Stimulated activated CD8-positive, alpha-beta memory T cell treated with anti-CD3 and anti-CD28 coated beads, Interleukin-4, amount 100 ng/mL, for 1 hour (primary cell): ENCODE measurements at places on chromosomes 5 and 9.

DNA sequence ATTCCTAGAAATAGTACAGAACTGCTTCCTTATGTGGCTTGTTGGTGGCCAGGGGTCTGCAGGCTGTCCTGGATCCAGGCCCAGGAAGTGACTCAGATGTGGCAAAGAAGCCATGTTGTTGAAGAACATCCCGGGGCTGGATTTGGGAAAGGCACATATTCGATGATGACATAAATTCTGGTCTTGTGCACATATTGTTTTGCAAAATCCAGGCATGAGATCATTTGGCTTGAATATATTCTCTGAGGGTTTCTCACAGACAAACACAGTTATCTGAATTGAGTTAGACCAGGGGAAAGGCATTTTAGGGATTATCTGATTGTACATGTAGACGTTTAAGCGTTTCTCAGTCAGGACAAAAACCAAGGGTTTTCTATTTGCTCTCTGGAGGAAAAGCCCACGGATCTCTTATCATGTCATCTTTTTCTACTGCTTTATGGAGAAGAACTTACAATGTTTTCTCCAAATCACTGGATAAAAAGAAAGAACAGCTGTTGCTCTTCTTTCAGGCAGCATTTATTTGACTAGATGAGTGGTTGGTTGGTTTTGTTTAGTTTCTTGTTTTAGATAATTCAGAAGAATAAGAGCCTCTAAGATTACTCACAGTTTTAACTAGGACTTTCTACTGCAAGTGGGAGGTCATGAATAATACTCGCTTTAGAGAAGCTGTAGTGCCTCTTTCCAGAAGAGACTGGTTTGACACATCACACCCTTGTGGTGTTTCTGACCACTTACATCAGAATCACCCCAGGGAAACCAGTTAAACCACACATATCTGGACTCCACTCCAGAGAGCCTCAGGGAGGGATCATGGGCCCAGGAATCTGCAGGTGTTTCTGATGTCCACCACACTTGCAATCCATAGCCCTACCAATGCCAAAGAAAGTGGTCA, 29.5 kb upstream of the LHFPL2 start:
- DNase-seq = no peak

DNA sequence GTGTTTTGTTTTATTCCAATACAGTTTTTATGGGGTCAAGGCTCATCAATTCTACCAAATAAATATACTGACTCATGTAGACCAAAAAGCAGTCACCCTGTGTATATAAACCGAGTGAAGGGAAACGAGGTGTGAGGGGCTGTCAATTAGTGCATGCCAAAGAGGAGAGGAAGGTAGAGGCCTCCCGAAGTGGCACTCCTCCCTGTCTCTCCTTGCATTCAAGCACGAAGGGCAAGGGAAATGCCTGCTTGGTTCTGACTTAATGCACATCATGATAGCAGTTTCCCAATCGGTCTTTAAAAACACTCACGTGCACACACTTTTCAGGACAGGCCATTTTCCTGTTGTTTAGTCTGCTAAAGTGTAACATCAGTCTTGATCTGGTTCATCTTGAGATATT, 125.6 kb upstream of the SLCO6A1 start:
- DNase-seq = no peak

DNA sequence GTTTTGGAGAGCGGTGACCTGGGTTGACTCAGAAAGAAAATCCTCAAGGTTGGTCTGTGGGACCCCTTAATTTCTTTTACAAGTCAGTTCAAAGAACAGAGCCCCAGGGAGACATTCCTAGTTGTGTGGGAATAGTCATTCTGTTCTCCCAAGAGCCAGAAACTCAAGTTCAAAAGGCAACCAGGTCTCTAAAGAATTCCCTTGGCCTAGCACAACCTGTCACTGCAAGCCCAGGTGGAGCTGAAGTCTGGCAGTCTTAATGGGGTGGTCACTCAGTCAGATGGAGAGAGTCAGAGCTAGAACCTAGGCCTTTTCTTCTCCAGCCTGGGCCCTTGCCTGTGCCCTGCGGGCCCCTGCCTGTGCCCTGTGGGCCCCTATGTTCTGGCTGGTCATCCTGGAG, 37.5 kb upstream of the CDKN2AIPNL start:
- DNase-seq = no peak

- DNase-seq = no peak
Observed at GRCh38 chr9:35203528-35203927, 41.7 kb downstream of the UNC13B start.

- DNase-seq = no peak
Observed at GRCh38 chr9:123776708-123777537, 153.0 kb downstream of the DENND1A start.

GRCh38 chr9:81562231-81563019, 126.9 kb downstream of the TLE1 start:
- DNase-seq = no peak

DNA sequence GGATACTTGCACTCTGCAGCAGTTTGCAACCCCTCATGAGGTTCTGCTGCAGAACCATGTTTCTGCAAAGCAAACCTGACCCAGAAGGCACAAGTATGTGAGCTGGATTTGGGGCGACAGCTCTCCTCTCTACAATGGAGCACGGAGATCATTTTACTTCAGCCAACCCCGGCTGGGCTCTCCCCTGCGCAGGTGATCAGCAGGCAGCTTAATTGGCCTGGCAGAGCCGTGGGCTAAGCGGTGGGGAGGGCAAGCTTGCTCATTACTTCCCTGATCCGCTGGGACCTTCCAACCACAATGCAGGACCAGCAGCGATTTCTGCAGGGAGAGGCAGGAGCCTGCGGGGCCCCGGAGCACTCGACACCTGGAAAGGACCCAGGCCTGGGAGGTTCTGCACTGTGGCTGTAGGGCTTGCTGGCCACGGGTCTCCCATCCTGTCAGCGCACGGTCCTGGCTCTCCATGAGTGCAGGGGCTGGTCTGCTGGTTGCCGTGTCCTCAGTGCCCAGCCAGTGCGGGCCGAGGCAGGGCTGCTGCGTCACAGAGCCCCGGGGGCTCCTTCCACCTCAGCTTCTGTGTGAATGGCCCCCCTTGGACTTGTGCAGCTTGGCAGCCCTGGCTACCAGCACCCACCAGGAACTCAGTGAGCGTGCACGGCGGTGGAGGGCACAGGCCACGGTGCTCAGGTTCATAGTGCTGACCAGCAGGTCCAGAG, 51.8 kb upstream of the RAPGEF1 start:
- DNase-seq = no peak

- no peak for DNase-seq
Observed at GRCh38 chr5:142779163-142779840, 9.1 kb downstream of the ARHGAP26 start.

DNA sequence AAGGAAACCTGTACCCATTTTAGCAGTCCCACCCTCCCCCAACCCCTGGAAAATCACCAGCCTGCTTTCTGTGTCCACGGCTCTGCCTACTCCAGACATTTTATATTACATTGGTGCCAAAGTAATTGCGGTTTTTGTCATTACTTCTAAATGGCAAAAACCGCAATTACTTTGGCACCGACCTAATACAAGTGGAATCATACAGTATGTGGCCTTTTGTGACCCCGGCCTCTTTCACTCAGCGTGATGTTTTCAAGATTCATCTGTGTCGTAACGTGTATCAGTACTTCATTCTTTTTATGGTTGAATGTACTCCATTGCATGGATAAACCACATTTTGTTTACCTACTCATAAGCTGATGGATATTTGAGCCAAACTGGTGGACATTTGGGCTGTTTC, 9.7 kb upstream of the ORM1 start:
- no peak for DNase-seq

GRCh38 chr5:56717253-56717987, 97.9 kb upstream of the MAP3K1 start:
- no peak for DNase-seq
